ENCODE measurements at places on chromosomes 1 and 21.

- DNase-seq, result no peak
Observed at GRCh38 chr1:147626739-147627138, 43.6 kb downstream of the ACP6 start.

DNA sequence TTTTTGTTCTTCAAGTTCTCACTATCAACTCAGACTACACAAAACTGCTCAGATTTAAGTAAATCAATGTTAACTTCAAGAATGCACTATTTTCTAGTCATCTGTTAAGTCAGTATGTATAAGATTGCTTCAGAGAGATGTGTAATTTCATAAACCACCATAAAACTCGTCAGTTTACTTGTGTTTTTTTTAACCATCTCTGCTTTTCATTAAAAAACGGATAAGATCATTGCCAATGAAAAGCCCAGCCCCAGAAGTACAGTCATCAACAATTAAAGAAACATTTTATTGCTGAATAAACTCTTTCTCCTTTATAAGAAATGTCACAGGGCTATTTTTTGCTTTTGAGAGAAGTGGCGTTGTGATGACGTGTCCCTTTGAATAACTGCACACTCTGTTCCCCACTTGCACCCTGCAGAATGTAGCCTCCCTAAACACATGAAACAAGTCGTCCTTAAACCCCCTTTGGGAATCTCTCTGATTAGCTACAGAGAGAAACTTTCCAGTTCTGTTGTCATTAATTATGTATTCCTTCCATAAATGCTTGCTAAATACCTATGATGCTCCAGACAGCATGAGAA lies 202.7 kb upstream of the FOXD3 start:
- DNase-seq, result no peak

DNA sequence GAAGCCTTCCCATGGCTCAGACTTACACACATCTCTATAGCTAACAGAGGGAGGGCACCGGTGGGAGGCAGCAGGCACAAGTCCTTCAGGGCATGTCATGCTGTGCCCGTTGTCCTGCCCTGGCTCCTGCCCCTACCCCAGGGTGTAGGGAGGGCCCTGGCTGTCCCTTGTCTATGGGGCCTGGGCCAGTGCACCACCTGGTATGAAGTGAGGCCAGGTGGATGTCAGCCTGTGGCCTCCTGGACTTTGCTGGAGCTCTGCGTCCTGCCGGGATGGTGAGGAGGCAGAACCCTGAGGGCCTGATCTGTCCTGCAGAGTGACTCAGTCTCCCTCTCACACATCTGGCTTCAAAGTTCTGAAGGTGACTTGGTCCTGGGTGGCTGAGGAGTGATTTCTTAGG lies 47.3 kb upstream of the GPR37L1 start:
- DNase-seq, result no peak

DNA sequence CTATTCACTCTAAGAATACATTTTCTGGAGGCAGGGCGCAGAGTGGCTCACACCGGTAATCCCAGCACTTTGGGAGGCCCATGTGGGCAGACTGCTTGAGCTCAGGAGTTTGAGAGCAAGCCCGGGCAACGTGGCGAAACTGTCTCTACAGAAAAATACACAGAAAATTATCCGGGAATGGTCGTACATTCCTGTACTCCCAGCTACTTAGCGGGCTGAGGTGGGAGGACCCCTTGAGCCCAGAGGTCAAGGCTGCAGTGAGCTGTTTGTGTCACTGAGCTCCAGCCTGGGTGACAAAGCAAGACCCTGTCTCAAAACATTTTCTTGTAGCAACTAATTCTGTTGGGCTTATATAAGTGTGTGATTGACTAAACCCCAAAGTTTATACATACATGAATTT lies 30.5 kb downstream of the GPR161 start:
- DNase-seq, result no peak

DNA sequence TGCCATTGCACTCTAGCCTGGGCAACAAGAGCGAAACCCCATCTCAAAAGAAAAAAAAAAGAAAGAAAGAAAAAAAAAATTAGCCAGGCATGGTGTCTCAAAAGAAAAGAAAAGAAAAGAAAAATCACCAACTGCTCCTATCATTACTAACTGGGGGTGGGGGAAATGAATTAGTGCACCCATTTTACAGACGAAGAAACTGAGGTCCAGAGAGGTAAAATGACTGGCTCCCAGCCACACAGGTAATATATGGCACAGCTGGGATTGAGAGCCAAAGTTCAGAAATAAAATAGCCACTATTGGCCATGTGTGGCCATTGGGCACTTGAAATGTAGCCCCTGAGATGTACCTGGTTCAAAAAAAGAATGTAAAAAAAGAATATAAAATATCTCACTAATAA lies 8.8 kb downstream of the HTR1D start:
- DNase-seq, result no peak

All from T-helper 22 cell (primary cell).